ENCODE measurements at places on chromosomes 2 and 18. TPM values are rescaled to one million over a fixed set of nuclear protein-coding genes. Genes with fewer than 3 reads are reported as not detected.

Gene IL36G
- not detected for total RNA-seq

Gene ITSN2
- total RNA-seq, result 129 TPM

Gene BOLL
- not detected for total RNA-seq

Gene PLA2R1
- not detected for total RNA-seq

Gene DNAJC5G
- not detected for total RNA-seq

Gene NOSTRIN
- not detected for total RNA-seq

Gene AMER3
- not detected for total RNA-seq

Gene ALPI
- not detected for total RNA-seq

Gene COQ10B
- 30.5 TPM for total RNA-seq

Gene INHA
- total RNA-seq, result 0.21 TPM

Gene TMEM198
- 0.69 TPM for total RNA-seq

Gene VAMP5
- 71.0 TPM for total RNA-seq

Gene TXNDC2
- total RNA-seq, result not detected

Gene TLX2
- total RNA-seq, result 0.34 TPM

Gene ALK
- not detected for total RNA-seq

Gene CPO
- total RNA-seq, result not detected

Gene RNF152
- not detected for total RNA-seq

Gene IL37
- not detected for total RNA-seq

Gene CERKL
- not detected for total RNA-seq

Gene ATP6V1B1
- total RNA-seq, result not detected

Gene NETO1
- total RNA-seq, result not detected

Gene ARHGAP28
- not detected for total RNA-seq

Gene KCNF1
- total RNA-seq, result not detected

Gene NRP2
- total RNA-seq, result 1.4 TPM

Gene RAB6C
- not detected for total RNA-seq

Gene ZNF521
- not detected for total RNA-seq

Gene SRD5A2
- total RNA-seq, result not detected

Gene PLEKHB2
- 60.4 TPM for total RNA-seq

Gene CCDC68
- total RNA-seq, result not detected

All from naive thymus-derived CD4-positive, alpha-beta T cell (primary cell).